ENCODE measurements at places on chromosomes 4 and X. TPM values are rescaled to one million over a fixed set of nuclear protein-coding genes. Genes with fewer than 3 reads are reported as not detected.

Gene MAGEC3
- total RNA-seq, result not detected

Gene POU3F4
- total RNA-seq, result not detected

Gene WDR17
- total RNA-seq, result 14.6 TPM

GRCh38 chrX:30812326-30812725 lies 76.7 kb downstream of the TAB3 start:
- ATAC-seq, result no peak

DNA sequence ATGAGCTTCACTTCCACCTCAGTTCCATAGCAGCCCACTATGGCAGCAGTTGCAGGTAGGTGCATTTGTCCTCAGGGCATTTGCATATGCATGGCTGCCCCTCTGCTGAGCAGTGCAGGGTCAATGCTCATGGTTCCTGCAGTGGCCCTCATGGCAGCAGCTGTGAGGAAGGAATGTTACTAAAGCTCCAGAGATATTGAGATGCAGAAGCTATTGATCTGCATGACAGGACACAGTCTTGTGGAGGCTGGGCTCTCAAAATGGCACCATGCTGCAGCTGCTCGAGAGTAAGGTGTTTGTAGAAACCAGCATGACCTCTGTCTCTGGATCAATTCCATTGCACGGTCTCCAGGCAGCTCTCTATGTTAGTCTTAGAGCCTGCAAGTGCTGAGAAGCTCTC lies 179.2 kb upstream of the PCDH18 start:
- no peak for ATAC-seq

DNA sequence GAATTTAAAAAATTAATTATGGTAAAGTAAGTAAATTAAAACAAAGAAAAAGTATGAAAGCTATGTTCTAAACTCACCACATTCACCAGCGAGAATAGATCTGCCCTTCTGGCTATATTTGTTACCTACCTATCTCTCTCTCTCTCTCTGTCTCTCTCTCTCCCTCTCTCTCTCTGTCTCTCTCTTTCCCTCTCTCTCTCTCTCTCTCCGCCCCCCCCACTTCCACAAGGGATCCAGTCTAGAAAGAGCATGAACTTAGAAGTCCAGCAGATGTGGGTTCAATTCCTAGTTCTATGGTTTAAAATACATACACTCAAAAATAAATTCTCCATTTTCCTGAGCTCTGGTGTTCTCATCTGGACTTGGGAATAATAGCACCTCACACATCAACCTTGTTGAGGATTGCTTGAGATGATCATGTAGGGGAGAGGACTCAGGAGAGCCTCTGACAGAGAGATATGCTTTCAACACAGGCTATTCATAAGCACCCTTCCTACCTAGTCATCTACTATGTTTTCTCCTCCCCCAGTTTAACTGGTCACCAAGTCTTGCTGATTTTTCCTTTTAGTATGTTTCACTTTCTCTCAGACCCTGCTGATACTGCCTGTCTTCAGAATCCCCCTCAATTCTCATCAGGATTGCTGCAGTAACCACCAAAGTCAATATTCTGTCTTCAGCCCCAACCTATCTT lies 64.7 kb downstream of the SLC7A11 start:
- no peak for ATAC-seq

GRCh38 chr4:138090150-138090917 lies 151.8 kb downstream of the SLC7A11 start:
- ATAC-seq, result peak; percentile 77

- no peak for ATAC-seq
Observed at GRCh38 chr4:89296896-89297295, 10.7 kb downstream of the GPRIN3 start.

DNA sequence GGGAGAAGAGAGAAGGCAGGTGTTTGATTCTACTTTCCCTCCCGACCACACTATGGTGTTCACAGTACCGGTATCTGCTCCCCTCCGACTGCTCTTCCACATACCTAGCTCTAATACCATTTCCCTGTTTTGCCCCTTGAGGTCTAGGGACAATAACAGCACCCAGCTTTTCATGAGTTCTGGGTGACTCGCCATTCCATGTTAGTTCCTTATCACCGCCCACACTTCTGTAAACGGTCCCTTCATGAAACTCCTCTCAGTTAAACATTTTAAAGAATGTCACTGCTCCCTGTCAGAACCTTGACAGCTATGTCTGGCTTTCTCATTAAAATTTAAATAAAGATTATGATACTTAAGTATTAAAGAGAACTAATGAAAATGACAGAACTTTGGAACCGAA lies 136.7 kb downstream of the ADAMTS3 start:
- ATAC-seq, result no peak

DNA sequence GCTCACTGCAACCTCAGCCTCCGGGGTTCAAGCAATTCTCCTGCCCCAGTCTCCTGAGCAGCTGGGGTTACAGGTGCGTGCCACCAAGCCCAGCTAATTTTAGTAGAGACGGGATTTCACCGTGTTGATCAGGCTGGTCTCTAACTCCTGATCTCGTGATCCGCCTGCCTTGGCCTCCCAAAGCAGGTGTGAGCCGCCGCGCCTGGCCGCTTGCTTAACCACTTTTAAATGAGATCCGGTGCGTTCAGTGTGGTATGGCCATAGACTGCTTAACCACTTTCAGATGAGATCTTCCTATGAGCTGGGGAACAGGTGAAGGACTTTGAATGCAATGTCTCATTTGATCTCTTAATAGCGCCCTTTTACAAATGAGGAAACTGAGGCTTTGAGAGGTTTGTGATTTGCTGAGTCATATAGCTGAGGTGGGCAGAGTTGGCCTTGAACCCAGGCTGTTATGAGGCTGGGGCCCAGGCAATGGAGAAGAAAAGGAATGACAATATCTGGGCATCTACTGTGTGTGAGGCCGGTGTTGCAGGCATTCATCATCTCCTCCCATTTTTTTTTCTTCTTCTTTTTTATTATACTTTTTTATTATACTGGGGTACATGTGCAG lies 41.9 kb upstream of the NSG1 start:
- ATAC-seq, result no peak

DNA sequence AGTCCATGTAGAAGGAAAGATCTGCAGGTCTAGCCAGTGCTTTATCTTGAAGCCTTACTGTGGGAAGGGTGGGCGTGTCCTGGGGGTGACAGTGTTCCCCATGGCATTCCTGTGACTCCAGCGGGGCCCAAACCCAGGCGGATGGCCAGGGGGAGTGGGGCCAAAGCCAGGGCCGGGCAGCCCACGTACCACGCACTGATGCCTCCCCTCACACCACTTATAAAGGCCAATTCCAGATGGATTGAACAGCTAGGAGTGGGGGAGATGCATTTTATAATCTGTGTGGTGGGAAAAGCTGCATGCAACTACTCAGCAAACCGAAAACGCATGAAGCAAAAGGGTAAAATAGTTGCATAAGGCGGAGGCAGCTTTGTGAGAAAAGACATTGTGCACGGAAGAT lies 36.4 kb downstream of the NELFA start:
- ATAC-seq, result no peak
